ENCODE measurements at places on chromosomes 6 and 20.

DNA sequence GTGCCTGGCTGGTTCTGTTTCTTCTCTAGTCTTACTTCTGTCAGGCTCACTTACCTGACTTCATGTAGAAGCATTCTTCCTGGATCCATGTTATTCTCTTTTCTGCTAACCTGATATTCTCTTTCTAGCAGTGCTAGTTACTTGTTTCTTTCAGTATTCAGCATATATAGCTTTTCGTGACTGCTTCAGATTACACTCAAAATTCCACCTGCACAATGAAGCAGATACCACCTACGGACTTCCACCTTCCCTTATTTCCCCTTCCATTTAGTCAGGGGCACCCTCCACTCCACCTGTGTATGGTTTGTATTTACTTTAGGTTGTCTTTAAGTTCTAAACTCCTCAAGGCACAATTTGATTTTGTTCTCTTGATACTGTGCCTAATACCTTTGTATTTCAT is 36.8 kb downstream of the ZFAND3 start:
- no peak for DNase-seq

DNA sequence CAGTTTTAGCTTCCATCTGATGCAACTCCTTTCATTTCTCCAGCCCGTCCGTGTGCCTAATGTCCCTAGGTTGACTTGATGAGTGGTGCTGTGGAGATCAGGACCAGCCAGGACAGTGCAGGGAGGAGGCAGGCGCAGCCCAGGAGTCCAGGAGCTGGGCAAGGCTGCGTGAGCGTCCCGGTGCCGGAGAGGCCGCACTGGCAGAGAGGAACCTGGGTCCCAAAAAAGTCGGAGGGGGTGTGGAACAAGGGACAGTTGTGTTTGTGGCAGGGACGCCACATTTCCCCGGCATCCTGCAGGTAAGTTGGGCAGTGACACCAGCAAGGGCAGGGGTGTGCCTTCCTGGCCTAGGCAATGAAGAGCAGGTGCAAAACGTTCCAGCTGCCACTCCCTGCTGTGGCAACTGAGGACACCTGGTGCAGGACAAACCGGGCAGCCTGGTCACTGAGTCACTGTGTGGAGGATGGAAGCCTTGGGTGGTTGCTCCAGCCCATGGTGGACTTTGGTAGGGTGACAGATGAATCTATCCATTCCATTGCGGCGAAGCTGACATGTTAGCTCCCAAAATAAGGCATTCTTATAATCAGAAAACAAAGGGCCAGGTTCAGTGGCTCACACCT is 53.2 kb downstream of the RAMACL start:
- no peak for DNase-seq

DNA sequence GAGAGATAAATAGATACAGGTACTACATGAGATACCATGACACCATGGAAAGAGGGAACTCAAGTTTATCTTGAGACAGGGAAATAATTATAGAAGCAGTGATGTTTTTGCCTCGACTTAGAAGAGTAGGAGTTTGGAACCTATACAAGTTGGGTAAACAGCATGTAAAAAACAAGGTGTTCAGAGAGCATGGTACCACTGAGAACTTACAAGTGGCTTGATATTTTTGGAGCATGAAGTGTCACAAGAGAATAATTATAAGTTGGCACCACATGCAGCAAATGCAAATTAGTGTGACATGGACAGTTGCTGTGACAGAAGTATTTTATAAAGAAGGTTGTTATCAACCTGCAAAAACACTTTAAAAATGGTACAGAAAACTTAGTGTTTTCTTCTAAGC is 47.1 kb upstream of the SCAF8 start:
- DNase-seq = no peak

- DNase-seq = no peak
Observed at GRCh38 chr6:52877168-52877567, 32.3 kb downstream of the GSTA3 start.

DNA sequence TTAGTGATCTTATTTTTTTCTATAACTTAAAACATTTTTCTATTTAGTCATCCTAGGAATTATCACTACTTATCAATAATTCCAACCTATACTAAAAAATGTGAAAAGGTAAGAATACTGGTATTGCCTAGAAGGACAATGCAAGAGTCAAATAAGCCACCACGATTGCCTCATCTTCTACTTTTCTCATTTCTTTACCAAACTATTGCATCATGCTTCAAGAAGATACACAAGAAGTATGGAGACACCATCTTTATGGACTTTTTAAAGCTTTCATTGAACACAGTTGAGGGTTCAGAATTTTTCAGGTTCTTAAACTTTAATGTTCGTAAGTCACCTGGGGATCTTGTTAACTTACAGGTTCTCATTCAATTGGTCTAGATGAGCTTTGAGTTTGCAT is 25.9 kb downstream of the ELOVL2 start:
- DNase-seq = no peak

GRCh38 chr6:149917679-149918078 is 5.2 kb downstream of the RAET1G start:
- no peak for DNase-seq

DNA sequence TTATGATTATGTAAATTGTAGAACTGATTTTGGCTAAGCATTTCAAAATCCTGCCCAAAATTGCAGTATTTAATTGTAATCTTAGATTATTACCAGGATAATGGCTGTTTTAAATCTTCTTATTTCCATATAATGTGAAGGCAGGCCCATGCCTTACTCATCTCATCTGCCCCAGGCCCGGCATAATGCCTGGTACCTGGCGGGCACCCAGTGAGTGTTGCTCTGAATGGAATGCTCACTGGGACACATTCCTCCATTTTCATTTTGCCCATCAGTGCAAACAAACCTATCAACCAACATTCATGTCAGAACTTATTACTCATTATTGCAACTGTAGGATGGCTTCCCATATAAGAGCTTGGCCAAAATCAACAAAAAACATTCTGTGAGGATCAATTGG is 22.8 kb downstream of the SAMD5 start:
- no peak for DNase-seq

GRCh38 chr20:11581271-11581670 is 336.4 kb upstream of the BTBD3 start:
- no peak for DNase-seq

- DNase-seq = no peak
Observed at GRCh38 chr6:10373642-10374359, 41.1 kb downstream of the TFAP2A start.

- no peak for DNase-seq
Observed at GRCh38 chr20:40397467-40397866, 291.6 kb downstream of the MAFB start.

GRCh38 chr6:165889636-165890403 is 226.8 kb upstream of the PDE10A start:
- no peak for DNase-seq

DNA sequence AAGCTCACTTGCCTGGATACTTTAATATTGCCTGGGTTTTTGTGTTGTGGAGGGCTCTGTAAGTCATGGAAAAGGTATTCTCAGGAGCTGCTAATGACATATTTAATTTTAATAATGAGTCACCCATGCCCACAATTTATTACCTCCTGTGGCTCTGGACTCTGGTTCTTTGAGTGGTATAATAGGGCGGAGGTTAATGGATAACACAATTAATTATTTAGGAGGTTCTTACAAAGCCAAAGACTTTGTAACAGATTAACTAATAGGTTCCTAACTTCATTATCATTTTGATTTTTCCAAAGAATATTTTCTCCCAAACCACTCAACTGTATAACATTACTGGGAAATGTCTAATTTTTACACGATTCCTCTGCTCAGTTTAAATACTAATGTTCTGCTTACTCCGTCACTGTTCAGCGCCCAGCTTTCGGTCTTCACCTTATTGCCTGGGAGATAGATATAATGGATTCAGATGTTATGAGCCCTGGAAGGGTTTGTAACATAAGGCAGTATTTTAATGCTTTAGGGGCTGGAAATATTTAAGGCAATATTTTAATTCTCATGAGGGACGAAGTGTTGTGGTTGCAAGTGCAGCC is 29.4 kb downstream of the PHACTR3 start:
- no peak for DNase-seq

DNA sequence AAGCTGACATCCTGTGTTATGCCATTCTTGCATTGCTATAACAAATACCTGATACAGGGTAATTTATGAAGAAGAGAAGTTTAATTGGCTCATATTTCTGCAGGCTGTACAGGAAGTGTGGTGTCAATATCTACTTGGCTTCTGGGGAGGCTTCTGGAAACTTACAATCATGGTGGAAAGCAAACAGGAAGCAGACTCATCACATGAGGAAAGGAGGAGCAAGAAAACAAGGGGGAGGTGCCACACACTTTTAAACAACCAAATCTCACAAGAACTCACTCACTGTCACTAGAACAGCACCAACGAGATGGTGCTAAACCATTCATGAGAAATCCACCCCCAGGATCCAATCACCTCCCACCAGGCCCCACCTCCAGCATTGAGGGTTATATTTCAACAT is 143.1 kb upstream of the GGTLC1 start:
- DNase-seq = no peak

- DNase-seq = no peak
Observed at GRCh38 chr6:166596776-166597507, 10.5 kb upstream of the RAMACL start.

DNA sequence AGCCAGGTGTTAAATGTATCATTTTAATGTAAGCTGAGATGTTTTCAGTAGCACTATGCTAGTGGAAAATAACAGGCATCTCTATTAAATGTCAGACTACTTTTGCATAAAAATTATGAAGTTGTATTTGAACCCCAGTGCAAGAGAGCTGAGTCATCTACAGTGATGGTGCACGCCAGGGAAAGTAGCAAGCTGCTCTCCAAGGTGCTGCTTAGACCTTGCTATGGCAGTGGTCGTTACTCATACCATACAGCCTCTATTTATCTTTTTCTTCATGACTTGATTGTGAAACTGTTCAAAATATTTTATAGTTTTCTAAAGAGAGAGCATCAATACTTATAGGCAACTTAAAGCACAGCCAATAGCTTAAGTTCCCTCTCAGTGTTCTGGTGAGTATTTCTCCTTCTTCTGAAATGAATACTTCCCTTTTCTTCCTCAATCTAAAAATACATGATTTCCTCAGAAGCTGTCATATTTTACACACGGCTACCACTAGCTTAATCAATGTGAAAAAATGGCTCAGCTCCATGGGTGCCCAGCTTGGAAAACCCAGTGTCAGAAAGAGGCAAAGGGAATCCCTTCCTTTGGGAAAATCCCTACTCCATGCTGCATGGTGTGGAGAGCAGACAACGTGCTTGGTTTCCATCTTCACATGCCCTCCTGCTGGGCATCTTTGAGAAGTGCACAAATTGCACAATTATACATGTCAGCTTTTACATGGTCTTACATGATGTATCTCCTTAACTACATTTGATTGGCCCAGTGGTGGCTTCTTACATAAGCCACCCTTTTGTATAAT is 105.6 kb downstream of the ELOVL4 start:
- no peak for DNase-seq

GRCh38 chr6:57173056-57173885 is 1.1 kb downstream of the BAG2 start:
- no peak for DNase-seq

- DNase-seq = no peak
Observed at GRCh38 chr6:54722328-54722727, 124.2 kb upstream of the FAM83B start.

DNA sequence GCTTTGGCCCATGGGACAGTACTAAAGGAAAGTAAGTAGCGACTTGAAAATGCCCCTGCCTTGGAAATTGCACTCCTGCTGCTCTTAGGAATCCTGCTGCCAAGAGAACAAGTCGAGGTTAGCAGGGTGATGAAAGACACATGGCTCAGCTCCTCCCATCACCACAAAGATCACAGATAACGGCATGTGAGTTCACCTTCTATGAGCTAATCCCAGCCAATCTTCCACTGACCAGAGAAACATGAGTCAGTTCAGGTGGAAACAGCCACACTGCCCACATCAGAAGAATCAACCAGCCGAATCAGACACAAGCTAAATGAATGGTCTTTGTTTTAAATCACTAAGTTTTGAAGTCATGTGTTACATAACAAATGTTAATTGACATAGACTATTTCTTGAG is 106.3 kb downstream of the PRKN start:
- no peak for DNase-seq

GRCh38 chr6:121430514-121431460 is 4.7 kb upstream of the GJA1 start:
- DNase-seq = no peak

DNA sequence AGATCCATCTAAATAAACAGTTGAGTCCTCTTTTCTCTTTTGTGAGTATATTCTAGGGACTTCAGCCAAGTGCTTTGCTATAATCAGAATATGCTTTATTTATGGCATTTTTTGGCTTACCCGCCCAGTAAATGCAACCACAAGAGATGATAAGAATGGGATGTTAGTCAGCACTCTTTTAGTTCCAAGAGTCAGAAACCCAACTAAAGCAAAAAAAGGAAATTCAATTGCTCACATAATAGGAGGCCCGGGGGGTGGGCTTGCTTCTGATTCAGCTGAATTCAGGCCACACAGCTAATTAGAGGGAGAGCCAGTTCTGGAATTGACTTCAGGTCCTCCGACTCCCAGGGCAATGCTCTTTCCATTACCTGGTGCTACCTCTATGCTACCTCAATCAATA is 250.6 kb downstream of the FARS2 start:
- DNase-seq = no peak

DNA sequence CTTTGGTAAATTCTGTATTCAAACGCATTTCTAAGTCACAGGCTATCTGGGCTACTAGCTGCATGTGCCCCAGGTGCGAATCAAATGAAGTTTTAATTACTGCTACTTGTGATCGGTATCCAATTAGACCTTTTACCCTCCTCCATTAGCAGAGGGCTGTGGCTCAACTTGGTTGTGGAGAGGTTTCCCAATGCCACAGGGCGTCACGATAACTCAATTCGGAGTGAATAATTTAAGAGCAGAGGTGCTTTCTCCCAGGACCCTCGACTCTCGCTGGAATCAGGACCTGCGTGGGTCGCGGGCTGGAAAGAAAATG is 640 bp downstream of the SAYSD1 start:
- DNase-seq = no peak

- DNase-seq = no peak
Observed at GRCh38 chr20:9460518-9460917, 53.9 kb upstream of the LAMP5 start.

DNA sequence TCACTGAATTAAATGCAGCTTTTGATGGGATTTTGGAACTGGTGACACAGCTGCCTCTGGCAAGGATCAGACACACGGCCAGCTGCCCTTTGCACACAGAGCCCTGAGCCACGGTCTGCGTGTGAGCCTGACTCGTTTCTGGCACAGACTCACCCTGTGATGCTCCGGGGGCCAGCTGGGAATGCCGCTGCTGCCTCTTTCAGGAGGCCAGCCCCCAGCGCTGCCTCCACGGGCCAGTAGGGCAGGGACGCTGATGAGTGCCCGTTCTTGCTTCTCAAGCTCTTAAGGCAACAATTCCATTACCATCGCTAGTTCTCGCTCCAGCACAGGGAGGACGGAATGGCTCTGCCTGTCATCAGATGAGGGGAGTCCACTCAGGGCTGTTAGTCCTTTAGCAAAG is 61.6 kb downstream of the IRF4 start:
- DNase-seq = no peak
